ENCODE measurements at places on chromosomes 5 and 9.

DNA sequence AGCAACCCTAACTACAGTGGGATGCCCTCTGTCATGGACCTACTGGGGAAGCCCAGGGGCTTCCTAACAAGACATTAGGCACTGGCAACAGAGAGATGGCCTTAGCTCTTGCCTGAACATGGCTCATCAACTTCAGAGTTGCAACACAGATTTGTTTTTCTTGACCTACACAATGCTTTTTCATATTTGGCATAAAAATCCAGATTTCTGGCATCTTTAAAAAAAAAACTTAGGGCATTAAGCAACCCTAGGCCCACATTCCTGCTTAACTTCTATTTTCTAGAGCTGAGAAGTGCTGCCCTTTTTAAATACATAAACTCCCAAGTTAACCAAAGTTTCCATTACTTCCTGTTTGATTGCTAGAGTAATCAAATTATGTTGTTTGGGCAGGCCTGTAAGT lies 8.0 kb downstream of the GRIA1 start:
- DNase-seq = no peak

DNA sequence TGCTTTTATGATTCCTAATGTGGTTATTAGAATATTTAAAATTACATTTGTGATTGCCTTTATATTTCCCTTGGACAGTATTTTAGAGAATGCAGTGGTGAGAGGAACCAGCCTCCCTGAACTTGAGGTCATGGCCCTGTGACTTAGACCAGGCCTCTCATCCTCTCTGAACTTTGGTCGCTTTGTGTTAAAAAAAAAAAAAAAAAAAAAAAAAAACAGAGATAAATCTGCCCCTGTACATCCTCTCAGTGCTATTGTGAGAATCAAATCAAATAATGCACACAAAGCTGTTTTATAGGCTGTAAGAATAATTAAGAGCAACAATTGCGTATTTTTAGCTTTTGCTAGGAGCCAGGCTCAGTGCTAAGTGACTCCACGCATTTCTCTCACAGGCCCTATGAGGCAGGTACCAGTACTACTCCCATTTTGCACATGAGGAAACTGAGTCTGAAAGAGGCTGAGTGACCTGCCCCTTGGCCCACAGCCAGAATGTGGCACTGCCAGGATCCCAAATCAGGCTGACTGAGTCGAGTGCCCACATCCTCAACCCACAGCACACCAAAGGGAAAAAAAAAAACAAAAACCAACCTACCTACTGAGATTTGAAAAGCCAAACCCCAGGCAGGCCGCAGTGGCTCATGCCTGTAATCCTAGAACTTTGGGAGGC lies 110.3 kb upstream of the LARP1 start:
- no peak for DNase-seq

- no peak for DNase-seq
These were observed 386.1 kb downstream of the ACTL7B start for GRCh38 chr9:108469654-108470053.

DNA sequence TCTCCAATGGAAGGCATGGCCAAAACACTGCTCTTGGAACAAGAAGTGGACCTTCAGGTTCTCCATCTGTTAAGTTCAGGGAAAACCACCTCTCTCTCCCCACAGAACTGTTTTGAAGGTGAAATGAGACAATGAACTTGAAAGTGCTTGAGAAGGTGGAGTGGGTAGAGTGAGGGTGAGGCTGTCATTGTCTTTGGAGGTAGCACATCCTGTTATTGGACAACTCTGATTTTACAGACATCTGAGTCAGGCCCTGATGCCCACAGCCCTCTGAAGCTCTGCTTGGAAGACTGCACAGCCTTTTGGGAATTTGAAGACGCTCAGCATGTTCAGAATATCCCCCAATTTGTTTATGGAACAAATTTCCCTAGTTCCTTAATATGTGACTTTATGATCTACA lies 27.6 kb upstream of the TEX48 start:
- no peak for DNase-seq

GRCh38 chr5:146048994-146049703 lies 56.2 kb downstream of the PLAC8L1 start:
- DNase-seq = no peak

DNA sequence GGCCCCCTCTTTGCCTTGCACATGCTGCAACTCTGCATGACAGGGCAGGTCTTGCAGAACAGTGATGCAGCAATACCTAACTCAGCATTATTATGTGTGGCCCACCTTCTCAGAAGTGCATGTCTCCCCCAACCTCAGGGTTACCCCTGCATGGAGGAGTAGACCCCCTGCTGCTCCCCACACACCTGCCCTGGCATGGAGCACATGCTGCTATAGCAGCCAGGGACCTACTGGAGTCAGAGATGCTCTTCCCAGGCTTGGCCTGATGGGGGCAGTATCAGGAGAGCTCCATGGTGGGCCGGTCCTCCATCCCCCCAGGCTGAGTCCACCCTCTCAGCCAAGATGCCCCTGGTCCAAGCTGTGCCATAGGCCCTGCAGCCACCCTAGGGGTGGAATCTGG lies 13.2 kb upstream of the BOD1 start:
- DNase-seq = no peak

DNA sequence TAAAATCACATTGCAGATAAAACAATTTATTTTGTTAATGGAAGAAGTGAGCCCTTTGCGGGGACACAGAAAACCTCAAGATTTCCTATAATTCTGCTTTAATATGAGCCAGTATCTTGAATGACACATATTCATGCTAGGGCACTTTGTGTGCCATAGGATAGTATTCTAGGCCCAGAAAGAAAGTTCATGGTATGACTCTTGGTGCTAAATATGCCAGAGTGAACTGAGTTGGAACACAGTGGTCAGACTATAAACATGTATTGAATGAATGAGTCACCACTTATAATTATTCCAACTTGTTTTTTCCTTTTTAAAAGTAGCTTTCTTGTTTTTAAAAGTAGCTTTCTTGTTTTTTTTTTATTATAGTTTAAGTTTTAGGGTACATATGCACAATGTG lies 46.0 kb downstream of the ADAMTS19 start:
- no peak for DNase-seq

- no peak for DNase-seq
These were observed 707 bp downstream of the RMND5B start for GRCh38 chr5:178131446-178131996.

GRCh38 chr5:111295649-111296048 lies 71.5 kb downstream of the CAMK4 start:
- no peak for DNase-seq

DNA sequence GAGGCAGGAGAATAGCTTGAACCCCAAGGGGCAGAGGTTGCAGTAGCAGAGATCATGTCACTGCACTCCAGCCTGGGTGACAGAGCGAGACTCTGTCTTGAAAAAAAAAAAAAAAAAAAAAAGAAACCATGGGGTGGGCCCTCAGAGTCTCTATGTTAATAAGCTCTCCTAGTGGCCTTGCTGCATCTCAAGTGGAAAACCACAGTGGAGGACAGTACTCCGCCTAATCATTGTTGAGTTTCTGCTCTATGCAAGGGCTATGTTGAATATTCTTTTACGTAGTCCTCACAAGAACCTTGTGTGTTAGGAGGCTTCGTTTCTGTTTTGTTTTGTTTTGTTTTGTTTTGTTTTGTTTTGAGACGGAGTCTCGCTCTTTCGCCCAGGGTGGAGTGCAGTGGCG lies 48.9 kb downstream of the TJP2 start:
- no peak for DNase-seq

GRCh38 chr5:139454568-139455290 lies 7.8 kb downstream of the ECSCR start:
- DNase-seq = no peak

GRCh38 chr5:7495131-7495517 lies 99.2 kb downstream of the ADCY2 start:
- DNase-seq = no peak

- no peak for DNase-seq
These were observed 1737.2 kb downstream of the MAT2B start for GRCh38 chr5:165242646-165243045.

DNA sequence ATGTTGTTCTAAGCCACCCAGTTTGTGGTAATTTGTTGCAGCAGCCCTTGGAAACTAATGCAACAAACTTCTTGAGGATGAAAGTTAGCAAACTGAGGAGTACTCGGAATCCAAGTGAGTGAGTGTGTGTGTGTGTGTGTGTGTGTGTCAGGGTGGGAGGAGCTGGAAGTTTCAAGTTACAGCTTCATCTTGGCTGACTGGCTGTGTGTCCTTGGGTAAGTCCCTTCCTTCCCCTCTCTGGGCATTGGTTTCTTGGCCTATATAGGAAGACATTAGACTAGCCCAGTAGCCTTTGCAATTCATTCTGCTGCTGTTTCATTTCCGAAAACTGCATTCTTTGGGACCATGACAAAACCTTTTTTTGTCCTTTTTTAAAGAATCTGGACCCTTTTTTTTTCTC lies 157.2 kb downstream of the MELK start:
- DNase-seq = no peak

Measured in activated CD8-positive, alpha-beta memory T cell treated with anti-CD3 and anti-CD28 coated beads for 4 hours (primary cell).